ENCODE measurements at places on chromosomes 11 and 22.

DNA sequence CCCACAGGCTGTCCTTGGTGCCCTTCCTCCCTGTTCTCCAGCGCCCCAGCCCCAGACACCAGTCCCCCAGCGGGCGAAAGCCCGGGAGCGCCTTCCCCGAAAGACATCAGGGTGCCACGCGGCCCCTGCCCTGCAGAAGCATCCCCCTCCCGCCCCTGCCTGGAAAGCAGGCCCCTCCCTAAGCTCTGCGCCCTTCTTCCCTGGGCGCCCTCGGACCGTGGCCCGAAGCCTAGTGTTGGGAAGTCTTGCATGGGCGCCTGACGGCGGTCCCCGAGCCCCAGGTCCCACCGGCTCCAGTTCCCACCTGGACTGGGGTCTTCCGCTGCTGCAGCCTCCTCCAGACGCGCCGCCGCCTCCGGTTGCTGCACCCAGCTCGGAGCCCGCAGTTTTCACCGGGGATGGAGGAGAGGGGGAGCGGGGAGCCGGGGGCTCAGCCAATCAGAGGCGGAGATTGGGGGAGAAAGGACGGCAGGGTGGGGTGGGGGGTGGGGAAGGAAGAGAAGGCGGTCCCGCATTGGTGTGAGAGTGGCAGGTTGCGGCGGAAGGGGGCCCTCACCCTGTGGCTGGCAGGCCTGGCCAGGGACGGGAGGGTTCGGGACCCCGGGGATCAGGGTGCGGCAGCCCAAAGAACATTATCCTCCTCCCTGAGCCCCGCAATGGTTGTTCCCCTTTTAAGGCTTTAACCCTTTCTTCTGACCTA lies at the start of gene THY1:
Gene THY1, minus strand, starts transcription at position 364 of the 700 bp plus-strand sequence. CDS start 2,267 bp downstream, outside the sequence.
- DNase-seq, result no peak

GRCh38 chr11:15940462-15941205 lies 415.7 kb downstream of the SOX6 start:
- DNase-seq, result no peak

- no peak for DNase-seq
Observed at GRCh38 chr11:61889831-61890230, 1.5 kb downstream of the FADS3 start.

GRCh38 chr11:76838678-76839068 lies 22.0 kb upstream of the ACER3 start:
- no peak for DNase-seq

DNA sequence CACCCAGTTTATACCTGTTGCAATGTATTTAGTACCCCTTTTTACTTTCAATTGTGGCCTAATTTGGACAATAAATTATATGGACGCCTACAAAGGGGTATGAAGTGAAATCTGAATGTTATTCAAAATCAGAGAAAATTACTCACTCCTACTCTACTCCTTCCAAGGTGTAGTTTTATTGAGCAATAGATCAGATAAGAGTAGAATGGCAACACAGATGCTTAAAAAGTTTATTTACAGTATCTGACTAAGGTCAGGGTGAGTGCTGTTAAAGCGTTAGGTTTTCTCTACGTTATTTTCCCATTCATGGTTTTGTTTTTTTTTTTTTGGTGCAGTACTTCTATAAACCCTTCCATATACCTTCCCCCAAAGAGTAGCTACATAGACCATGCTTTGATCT lies 805.6 kb downstream of the KCNA4 start:
- DNase-seq, result no peak

DNA sequence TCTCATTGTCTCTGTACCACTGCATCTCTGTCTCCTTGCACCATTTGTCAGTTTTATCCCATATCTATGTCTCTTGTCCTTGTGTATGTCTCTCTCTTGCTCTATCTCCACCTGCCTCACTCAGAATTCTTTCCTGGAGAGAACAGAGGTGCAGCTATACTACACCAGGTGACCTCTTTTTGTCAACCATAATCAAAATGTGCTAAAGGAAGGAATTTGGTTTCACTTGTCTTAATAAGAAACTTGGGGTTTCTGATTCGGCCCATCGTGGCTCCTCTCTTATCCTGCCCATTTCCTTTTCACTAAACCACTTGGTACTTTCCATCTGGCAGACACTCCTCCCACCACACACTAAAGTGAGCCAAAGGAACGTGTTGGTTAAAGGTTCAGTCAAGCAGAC lies 2.0 kb upstream of the C11orf42 start:
- DNase-seq, result peak; percentile 30

- DNase-seq, result no peak
Observed at GRCh38 chr11:71987521-71987920, 11.2 kb upstream of the IL18BP start.

GRCh38 chr11:86726118-86726753 lies 53.8 kb upstream of the ME3 start:
- DNase-seq, result peak; percentile 95

- DNase-seq, result peak; percentile 33
Observed at GRCh38 chr11:105357764-105358163, 218.2 kb upstream of the CARD18 start.

- DNase-seq, result no peak
Observed at GRCh38 chr11:68843052-68843561, 1.4 kb upstream of the CPT1A start.

DNA sequence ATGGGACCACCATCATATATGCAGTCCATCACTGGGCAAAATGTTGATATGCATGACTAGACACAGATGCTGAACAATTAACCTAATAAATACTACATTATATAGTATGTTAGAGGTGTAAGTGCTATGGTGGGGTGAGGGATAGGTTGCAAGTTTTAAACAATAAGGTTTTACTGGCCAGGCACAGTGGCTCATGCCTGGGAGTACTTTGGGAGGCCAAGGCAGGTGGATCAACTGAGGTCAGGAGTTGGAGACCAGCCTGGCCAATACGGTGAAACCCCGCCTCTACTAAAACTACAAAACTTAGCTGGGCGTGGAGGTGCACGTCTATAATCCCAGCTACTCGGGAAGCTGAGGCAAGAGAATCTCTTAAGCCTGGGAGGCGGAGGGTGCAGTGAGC lies 28.1 kb downstream of the F2 start:
- no peak for DNase-seq

DNA sequence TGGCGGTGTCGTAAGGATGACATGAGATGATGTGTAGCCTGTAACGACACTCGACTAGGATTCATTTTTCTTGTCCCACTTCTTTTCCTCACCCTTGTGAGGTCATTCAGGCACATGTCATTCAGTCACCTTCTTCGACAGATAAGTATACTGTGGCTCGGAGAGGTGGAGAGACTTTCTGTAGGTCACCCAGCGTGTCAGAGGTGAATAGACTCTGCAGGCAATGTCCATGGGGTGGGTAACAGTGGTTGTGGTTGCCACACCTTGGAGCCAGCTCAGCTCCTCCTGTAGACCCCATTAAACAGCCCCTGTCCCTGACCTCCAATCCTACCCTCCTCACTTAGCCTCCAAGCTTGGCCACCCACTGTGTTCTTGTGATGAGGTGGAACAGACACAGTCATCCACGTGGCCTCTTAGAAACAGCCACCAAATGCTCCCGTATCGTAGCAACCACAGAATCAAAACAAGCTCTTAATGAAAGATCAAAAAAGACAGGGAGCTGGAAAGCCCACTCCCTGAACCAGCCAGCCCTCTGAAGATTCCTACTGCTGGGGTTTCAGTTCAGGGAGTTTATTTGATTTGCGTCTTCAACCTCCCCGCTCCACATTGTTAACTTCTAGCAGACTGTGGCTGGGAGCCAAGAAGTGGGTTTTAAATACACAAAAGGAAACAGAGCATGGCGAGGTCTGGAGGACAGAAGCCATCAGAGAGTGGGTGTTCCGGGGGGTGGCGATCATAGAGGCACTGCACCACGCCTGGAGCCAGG lies 89.0 kb upstream of the GRK3 start:
- no peak for DNase-seq
